ENCODE measurements at places on chromosomes 1 and 21.

- no peak for DNase-seq
Measured at GRCh38 chr1:147895123-147895522, 7.5 kb upstream of the GJA8 start.

- DNase-seq: no peak
Measured at GRCh38 chr1:81937791-81938450, 137.2 kb downstream of the ADGRL2 start.

GRCh38 chr1:36123356-36123755 is 1.7 kb downstream of the COL8A2 start:
- no peak for DNase-seq

- no peak for DNase-seq
Measured at GRCh38 chr1:98221923-98222322, 301.1 kb upstream of the DPYD start.

DNA sequence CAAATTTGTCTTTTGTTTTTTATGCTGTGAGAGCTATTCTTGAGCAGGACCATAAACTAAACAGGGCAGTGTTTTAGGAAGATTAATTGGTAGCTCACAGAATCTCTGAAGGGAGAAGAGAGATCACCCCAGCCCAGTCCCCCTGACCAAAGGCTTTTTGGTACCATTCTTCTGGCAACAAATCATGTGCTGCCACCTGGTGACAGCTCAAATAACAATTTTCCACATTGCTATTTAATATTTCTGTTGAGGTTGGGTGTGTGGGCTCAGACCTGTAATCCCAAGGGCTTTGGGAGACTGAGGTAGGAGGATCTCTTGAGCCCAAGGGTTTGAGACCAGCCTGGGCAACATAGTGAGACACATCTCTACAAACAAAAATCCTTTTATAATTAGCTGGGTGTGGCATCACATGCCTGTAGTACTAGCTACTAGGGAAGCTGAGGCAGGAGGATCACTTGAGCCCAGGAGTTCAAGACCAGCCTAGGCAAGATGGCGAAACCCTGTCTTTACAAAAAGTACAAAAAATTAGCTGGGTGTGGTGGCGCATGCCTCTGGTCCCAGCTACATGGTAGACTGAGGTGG is 2.2 kb upstream of the TESK2 start:
- peak; percentile 71 for DNase-seq

All from NCI-H2081 (cell line).